ENCODE measurements at places on chromosomes 4 and X.

DNA sequence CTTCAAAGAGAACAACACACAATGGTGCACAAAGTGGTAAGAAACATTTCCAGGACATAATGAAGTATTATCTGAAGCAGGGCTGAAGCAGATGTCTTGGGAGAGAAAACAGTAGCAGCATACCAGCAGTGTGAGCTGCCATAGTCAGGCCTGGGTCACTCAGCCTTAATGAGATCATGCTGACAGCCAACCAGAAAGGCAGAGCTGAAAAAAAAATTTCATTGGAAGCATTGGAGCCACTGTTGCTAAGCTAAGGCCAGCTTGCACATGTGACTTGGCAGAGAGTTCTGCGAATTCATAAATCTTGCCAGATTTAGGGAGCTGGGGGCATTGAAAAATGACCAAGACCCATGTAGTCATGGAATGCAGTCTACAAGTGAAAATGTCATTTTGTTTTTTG is 444.0 kb upstream of the PITX2 start:
- no peak for DNase-seq

DNA sequence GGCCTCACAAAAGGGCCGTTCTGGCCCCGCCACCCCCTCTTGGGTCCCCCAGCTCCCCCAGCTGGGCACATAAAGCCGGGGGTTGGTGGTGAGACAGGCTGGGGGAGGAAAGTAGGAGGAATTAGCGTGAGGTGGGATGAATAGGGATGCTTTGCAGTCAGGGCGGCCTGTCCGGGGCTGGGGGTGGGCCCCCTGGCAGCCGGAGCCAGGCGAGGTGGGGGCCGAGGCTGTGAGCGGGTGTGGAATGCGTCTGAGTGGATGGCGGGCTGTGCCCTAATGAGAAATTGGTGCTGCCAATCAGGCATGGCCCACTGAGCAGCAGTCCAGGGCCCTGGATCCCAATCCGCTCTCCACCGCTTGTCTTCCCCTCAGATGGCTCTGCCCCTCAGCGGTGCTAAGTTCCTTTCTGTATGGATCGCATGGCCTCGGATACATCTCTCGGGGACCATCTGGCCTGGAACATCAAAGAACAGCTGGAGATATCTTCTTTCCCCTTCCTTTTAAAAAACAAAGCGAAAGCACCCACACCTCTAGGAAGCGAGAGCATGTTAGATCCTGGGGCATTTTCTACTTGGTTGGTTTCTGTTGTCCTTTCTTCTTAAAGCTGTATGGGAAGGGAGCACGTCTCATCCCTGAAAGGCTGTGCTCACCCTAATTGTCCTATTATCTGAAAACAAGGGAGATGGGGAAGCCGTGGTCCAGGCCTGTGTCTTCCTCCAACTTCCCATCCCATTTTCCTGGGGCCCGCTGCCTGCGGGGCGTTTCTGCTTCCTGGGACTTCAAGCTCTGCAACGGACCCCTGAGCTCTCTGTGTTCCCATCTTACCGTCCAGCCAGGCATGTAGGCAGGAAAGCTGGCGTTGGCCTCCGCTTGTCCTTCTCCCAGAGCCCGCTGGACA is 106.9 kb downstream of the SORCS2 start:
- no peak for DNase-seq

- no peak for DNase-seq
These were observed 17.7 kb upstream of the GRIPAP1 start for GRCh38 chrX:49019599-49020249.

GRCh38 chr4:961351-962230 is 11.8 kb downstream of the DGKQ start:
- DNase-seq: no peak

DNA sequence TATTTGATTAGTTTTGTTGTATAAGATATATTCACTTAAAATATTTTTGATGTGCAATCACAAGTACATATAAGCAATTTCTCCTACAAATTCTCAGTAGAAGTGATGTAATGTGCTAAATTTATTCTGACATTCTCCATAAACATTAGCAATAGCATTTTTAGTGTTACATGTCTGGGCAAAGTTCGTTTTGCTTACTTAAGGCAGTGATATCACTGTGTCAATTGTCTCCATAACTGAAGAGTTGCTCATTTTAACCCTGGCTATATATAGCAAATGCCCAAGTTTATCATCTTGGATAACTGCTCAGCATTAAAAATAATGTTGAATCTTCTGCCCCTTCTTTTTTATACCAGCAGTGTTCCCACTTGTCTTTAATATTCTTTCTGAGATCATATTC is 340.0 kb upstream of the NDST4 start:
- DNase-seq: no peak

GRCh38 chrX:56564921-56565840 is 1.8 kb downstream of the UBQLN2 start:
- DNase-seq: no peak

DNA sequence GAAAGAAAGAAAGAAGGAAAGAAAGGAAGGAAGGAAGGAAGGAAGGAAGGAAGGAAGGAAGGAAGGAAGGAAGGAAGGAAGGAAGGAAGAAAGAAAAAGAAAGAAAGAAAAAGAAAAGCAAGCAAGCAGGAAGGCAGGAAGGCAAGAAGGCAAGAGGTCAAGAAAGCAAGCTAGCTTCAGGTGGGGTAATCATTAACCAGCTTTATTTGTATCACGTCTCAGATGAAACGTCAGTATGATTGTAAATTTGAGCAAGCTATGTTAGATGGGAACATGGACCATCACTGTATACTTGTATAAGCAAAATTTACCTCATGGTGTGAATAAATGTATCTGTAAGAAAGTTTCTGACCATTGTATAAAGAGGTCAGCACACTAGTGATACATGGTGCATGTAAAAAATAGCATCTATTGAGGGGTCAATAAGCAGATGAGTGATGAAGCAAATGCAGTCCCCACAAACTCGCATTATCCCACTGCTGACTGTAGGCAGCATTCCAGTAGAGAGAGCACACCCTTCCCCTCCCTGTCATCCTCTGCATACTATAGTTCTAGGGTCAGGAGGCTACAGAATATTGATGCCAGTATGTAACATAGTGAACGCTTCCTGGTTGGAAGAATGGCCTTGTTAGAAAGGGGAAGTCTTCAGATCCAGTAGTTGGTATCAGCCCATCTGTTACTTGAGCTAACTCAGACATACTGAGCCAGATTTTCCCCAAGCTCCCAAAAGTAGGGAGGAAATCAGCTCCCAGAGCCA is 16.5 kb upstream of the KLHL34 start:
- no peak for DNase-seq

DNA sequence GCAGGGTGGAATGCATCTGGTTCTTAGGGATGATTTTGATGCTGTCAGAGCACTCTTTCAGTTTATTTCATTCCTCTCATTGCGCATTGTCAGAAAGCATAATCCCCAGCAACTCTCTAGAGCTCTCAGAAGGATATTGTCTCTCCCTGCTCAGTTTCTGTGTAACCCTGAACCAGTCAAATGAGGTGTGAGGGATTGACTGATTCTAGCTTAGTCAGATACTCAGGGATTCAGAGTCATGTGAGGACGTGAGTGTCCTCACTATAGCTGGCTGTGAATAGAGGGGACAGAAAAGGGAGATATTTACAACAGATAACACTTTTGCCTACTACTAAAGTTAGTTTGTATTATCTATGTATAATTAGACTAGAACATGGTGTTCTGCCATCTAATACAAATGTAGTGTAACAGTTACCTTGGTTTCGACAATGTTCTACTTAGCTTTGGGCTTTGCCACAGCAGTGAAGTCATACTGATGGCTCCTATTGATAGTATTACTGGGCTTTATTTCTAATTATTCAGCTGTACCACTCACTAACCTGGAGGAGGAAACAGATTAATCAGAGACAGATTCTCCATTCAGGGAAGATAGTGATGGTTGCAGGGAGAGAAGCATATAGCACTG is 19.5 kb downstream of the AP1AR start:
- no peak for DNase-seq
